Left colon (tissue), 2 donors: ENCODE measurements at places on chromosomes 13 and 19. TPM values are rescaled to one million over a fixed set of nuclear protein-coding genes. Genes with fewer than 3 reads are reported as not detected.
A peak's percentile ranks its signal among the peaks of the same experiment; 100 is the strongest.

GRCh38 chr19:50607874-50608785, 31.6 kb downstream of the SYT3 start:
- peak; percentile 54 for DNase-seq

EPSTI1 gene
- 9.4 TPM for total RNA-seq

GRCh38 chr19:31992750-31993149, 352.7 kb upstream of the ZNF507 start:
- no peak for DNase-seq

GRCh38 chr19:3234800-3235199, 10.3 kb downstream of the CELF5 start:
- DNase-seq: no peak

GRCh38 chr13:79451500-79451962, 29.4 kb upstream of the NDFIP2 start:
- DNase-seq: no peak

CD209 gene
- total RNA-seq: 12.1 TPM

IRS2 gene
- total RNA-seq: 11.4 TPM

MYBPC2 gene
- total RNA-seq: 0.06 TPM

TNFSF11 gene
- 0.49 TPM for total RNA-seq

DNA sequence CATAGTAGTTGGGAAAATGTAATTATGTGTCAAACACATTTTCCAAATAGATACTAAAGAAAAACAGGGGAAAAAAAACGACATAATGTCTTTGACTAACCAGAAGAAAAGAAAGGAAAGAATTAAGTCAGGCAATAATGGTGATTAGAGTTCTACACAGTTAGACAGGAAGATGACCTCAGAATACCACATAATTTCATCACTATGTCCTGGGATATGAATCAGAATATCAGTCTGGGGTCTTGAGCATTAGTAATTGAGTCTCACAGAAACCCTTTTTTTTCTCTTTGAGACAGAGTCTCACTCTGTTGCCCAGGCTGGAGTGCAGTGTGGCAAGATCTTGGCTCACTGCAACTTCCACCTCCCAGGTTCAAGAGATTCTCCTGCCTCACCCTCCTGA, 503.4 kb downstream of the SLITRK1 start:
- DNase-seq: no peak

ZNF813 gene
- 3.4 TPM for total RNA-seq

GRCh38 chr13:94251831-94252608, 227.5 kb downstream of the DCT start:
- DNase-seq: no peak

GRCh38 chr13:74633734-74634133, 499.5 kb upstream of the KLF12 start:
- no peak for DNase-seq

DNA sequence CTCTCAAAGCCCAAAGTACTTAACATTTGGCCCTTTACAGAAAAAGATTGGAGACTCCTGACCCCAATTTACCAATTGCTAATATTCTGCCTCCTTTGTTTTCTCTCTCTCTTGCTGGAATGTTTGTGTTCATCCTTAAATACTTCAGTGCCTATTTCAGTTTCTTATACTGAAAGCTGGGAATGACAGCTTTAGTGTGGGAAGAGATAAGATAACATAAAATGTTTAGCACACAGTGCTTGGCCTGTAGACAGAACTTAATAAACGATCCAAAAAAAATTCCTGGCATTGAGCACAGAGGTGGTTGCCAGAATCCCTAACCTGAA, 3.0 kb upstream of the PLEKHF1 start:
- DNase-seq: no peak

DNA sequence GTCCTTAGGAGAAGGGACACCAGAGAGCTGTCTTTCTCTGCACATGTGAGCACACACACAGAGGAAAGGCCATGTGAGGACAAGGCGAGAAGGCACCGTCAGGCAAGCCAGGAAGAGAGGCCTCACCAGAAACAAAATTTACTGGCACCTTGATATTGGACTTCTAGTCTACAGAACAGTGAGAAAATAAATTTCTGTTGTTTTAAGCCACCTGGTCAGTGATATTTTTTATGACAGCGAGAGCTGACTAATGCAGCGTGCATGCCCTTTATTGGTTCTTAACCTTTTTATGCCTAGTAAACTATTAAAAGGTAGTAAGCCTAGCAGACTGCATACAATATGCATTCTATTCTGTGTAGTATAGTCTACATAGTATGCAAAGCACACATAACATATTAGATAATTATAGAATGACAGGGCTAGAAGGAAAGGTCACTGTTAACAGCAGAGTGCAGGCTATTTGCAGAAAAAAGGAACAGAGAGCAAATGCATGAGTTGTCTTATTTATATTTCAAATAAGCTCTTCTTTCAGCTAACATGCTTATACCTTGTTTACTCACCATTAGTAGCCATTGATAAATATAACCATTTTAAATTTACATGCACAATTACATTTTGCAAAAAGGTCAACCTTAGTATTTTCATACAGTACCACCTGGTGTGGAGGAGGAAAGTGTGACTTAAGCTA, 25.2 kb upstream of the KATNAL1 start:
- no peak for DNase-seq

- DNase-seq: no peak
Measured at GRCh38 chr13:26168237-26168814, 53.8 kb downstream of the RNF6 start.

TSHZ3 gene
- 1.3 TPM for total RNA-seq

- DNase-seq: no peak
Measured at GRCh38 chr13:92221916-92222315, 823.5 kb downstream of the GPC5 start.

HTR2A gene
- not detected for total RNA-seq

DNA sequence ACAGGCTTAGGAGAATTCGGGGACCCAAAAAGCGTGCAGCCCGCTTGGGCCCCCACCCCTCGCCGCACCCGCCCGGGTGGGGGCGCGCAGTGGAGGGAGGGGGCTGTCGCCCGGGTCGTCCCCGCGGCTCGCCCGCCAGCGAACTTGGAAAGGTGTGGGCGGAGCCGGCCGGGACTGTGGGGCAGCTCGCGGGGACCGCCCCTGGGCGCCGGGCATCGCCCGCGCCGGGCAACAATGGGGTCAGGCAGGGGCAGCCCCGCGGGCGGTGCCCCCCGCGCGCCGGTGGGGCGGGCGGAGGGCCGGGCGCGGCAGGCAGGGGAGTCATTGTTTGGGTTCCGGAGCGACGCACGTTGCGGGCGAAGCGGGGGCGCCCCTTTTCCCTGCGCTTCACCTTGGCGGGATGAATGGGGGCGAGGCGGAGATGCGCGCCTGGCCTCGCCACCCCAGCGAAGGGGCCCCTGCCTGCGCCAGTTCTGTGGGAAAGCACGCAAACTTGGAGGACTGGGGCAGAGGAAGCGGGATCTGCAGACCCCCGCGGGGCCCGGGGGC, 647 bp upstream of the KLF12 start:
- peak; percentile 81 for DNase-seq

GRCh38 chr13:92717857-92718256, 508.8 kb upstream of the GPC6 start:
- no peak for DNase-seq

CLEC11A gene
- 5.7 TPM for total RNA-seq

DNA sequence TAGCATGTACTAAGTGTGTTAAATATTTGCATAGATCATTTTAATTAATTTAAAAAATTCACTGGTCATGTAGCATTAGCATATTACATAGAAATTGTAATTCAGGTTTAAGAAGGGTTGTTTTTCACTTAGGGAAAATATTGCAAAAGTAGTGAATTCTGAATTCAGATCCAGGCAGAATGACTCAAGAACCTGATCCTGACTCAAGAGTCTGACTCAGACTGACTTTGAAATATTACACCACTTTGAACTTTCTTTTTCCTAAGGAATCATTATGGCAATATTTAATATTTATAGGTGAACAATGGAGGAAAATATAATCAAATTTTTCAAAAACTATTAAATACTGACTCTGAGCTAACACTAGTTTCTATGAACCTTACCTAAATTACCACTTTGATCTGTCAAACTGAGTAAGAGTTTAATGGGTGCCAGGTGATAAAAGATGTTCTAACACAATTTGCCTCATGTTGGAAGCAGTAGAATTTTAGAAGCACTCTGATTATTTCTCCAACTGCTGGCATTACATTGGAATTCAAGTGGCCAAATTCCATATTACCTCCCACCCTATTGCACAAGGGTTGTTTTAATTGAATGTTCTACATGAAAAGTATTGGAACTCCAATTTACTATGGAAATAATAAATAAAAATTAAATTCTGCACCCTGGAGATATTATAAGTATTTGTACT, 261.6 kb downstream of the SLITRK1 start:
- DNase-seq: no peak

TNNT1 gene
- total RNA-seq: 0.70 TPM

GRCh38 chr13:113923376-113924063, 50.4 kb downstream of the C13orf46 start:
- no peak for DNase-seq

DNA sequence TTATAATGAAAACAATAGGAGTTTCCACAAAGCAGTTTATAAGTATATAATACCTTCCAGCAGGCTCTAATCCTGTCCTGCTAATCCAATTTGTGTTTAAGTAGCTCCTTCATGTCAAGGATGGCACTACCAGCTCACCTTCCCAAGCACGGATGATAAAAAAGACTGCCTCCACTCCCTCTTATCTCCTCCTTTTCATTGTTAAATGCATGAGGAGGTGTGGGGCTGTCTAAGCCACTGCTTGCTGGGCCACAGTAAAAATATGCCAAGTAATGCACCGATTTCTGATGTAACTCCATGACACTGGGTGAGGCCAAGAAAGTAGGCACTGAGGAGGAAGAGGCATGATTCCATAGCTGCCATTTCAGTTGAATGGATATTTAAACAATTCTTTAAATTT, 193.1 kb downstream of the ZIC5 start:
- no peak for DNase-seq

DNA sequence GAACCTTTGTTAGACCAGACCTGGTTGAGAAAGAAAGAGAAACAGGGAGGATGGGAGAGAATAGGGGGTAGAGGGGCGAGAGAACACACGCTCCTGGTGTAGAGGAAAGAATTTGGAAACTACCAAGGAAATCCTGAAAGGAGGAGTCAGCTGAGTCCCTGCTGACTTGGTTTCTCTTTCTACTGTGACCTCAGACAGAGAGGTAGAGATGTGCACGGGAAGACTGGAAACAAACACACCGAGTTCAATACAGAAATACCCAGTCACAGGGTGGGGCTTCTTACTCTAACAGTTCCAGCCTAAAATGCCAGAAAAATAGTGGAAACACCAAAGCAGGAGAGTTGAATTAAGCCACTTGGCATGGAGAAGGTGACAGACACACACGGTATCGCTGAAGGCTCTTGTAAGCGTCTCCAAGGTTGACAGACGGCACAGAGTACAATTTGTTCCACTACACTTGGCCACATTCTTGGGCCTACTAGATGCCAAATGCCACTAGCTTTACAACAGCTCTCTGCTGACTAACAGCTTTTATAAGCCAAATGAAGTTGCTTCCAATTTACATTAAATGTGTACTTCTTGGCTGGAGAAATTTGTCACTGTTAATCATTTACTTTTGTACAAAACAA, 28.1 kb downstream of the LATS2 start:
- DNase-seq: no peak

VSTM2B gene
- not detected for total RNA-seq

DNA sequence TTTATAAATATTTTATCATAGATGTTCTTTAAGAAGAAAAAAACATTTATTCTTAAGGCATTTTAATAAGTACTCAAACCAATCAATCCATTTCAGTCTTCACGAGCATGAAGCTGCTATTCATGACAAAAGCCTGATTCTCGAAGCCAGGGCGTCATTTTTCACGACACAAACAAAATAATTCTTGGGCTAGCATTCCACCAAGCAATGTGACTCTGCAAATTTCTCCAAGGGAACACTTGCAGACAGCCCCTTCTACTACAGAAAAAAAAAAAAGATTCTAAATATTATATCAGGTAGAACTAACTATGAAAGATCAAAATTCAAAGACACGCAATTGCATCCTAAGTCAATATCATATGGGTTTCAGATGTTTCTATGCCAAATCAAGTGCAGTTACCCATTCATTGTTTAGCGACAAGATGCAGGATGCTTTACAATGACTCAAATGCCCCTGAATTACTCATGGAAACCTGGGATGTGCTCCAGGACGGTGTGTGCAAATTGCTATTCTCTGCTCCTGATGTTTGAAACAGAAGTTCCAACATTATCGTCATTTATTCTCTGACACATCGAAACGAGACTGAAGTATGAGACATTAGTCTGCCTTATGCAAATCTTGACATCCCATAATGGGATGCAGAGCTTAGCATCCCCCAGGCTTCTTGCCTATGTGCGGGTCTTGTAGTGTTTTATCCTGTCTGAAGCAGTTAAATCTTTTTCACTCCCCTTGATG, 517.7 kb downstream of the MYO16 start:
- DNase-seq: no peak

AZU1 gene
- not detected for total RNA-seq

CLEC4M gene
- total RNA-seq: not detected

SEMA6B gene
- total RNA-seq: 2.8 TPM

URAD gene
- total RNA-seq: 46.4 TPM
